Bone marrow (tissue), 2 donors: ENCODE measurements at places on chromosomes 5 and 9.

DNA sequence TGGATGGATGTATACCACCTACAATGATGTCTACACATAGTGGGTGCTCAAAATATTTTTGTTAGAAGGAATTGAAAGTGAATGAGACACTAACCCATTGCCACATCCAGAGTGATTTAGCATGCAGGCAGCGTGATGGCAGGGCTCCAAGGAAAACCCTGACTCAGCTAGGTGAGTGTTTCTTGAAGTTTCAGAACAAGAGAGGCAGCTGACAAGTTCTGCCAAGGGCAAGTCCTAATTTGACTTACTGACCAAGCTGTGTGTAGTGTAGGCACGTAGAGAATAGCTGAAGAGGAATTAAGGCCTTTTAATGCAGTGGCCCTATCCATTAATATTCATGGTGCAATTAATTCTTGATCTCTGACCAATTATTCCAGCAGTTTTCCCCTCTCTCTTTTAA, 107.8 kb upstream of the ATP10B start:
- no peak for DNase-seq

GRCh38 chr5:39446231-39446630, 21.5 kb upstream of the DAB2 start:
- no peak for DNase-seq

DNA sequence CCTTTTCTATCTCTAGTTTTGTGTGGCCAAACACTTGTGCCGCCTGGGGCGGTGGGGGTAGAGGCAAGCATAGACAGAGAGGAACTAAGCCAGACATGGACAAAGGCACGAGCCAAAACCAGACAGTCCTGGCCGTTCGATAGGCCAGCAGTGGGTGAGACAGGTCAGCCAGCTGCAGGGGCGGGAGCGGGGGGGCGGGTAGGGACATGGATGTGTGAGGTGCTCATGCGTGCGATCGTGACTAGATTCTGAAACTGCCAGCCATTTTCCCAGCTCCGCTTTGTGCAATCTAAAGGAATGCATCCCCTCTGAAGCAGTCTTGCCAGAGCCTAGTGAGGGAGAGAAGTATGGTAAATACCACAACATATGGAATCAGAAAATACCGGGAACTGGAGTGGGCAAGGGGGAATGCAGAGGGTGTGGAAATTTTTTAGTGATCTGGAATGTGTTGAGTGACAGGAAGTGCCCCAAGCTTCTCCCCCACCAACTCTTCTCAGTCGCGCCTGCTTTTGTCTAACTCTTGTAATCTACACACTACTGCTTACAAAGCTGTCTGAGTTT, 111.9 kb downstream of the NR6A1 start:
- DNase-seq, result peak; percentile 70

DNA sequence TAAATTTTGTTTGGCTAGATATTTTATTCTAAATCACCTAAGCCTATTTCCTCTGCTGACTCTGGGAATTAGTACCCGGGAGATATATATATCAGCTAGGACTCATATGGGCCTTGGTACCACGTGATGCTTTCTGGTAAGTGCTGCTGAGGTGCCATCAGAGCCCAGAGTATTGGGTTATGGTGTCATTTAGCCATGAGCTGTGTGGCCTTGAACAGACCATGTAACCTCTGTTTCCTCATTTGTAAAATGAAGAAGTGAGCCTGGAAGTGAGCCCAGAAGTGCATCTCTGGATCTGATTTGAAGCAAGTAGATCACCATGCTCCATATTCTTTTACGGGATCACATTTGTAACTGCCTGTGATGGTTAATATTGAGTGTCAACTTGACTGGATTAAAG, 126.1 kb downstream of the GPBP1 start:
- no peak for DNase-seq

- DNase-seq, result no peak
Observed at GRCh38 chr5:36252722-36253365, 11.1 kb upstream of the NADK2 start.

GRCh38 chr9:137757613-137758029, 120.0 kb upstream of the CACNA1B start:
- no peak for DNase-seq

DNA sequence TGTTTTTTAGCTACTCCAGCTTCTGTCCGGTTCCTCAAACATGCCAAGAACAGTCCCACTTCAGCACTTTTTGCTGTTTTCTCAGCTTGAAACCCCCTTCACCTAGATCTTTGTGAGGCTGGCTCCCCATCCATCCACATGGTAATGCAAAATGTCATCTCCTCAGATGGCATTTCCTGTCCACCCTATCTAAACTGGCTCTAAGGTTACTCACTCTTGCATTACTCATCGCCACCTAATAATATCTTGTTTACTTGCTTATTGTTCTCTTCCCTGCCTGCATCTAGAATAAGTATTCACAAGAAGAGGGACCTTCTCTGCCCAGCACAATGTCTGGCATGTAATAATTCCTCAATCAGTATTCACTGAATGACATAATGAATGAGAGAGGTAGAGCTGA, 220.1 kb downstream of the FAM114A2 start:
- no peak for DNase-seq
